CD4-positive, alpha-beta T cell treated with Interleukin-17A for 1 hour (primary cell): ENCODE measurements at places on chromosomes 5 and 9.
A peak's percentile ranks its signal among the peaks of the same experiment; 100 is the strongest.

DNA sequence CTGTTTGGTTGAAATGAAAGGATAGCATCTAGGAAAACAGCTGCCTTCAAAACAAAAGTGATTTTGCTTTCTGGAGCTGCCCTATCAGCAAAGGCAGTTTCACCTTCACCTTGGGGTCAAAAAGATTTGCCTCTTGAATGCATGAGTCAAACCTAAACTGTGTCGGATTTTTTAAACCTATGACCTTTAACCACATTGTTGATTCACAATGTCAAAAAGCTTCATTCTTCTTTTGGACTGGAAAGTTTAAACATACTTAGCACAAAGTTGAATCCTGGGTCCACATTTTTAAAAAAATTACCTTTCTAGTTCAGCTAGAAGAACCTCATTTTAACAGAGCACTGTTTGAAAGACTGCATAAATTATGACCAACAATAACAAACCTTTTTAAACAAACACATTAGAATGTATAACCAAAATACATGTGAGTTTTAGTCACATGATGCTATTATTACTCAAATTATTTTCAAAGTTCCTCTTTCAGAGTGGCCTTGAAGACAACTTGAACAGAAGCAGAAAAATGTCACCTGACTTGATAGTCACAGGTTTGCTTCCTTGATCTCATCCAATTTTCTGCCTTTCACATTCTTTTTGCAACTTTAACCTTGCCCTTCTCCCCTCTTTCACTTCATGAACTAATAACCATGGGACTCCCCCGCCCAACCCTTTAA, 109.7 kb upstream of the LHFPL2 start:
- DNase-seq = no peak

DNA sequence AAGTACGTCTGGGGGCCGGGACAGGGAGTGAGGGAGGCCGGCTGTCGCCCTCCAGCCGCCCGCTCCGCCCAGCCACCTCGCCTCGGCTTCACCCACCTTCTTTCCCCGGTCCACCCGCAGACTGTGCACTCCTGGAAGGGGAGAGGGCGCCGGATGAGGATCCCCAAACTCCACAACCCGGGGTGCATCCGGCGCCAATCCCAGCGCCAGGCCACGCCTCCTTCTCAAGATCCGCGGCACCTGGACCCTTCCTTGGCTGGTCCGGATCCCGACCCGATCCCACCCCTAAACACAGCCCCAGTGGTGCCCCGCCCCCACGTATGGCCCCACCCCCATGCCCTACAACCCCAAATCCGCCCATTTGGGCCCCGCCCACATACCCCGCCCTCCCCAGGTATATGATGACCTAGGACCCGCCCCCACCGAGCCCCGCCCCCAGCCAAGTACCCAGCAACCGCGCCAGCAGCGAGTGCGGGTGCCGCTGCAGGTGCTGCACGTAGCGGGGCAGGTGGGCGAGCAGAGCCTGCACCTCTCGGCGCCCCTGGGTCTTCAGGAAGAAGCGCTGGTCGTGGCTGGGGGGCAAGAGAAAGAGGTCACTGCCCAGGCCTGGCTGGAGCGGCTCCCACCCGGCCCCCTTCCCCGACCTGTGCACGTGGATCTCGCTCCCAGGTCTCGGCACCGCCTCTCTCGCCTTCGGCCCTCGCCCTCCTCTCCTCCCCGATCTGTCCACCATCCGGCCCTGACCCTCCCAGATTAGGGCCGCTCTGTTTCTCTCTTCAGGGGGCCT, 3.2 kb downstream of the PIP5KL1 start:
- peak; percentile 86 for DNase-seq

DNA sequence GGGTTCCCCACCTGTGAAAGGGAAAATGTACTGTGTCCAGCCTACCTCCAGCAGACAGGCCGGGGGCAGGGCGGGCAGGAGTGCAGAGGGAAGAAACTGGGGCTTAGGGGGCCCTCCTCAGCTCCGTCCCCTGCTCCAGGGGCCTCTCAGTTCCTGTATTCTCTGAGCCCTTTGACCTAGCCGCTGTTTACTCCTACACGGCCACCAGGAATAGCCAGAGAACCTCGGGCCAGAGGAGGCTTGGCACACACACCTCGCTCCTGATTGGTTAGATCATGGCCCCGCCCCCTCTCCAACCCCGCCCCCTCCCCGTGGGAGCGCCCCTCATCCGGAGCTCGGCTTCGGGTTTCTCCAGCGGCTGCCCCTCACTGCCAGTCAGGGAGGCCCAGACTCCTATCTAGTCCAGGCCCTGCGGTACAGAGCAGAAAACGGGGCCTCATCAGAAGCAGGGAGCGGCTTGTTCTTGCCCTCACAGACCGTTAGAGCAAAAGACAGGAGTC, 2.2 kb downstream of the ST6GALNAC6 start:
- peak; percentile 31 for DNase-seq

- no peak for DNase-seq
These were observed 101.4 kb upstream of the STC2 start for GRCh38 chr5:173429489-173430150.

- no peak for DNase-seq
These were observed 131.8 kb downstream of the GAPVD1 start for GRCh38 chr9:125393426-125393825.

DNA sequence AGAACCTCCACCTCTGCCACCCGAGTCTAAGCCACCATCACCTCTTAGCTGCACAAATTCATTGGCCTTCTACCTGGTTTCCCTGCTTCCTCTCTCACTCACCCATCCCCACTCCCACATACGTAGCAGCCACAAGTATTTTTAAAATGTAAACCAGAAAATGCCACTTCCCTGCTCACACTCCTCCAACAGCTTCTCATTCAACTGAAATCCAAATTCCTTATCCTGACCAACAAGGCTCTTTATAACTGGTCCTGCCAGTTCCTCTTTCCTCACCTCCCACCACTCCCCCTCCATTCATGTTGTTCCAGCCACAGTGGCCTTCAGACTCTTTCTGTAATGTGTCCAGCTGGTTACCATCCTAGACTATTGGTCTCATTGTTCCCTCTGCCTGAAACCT, 25.0 kb upstream of the PALM2AKAP2 start:
- DNase-seq = no peak

- no peak for DNase-seq
These were observed 1.7 kb upstream of the HTR1A start for GRCh38 chr5:63963926-63964325.

- DNase-seq = no peak
These were observed 9.8 kb upstream of the PRLR start for GRCh38 chr5:35239911-35240610.

- no peak for DNase-seq
These were observed 390.3 kb downstream of the CAAP1 start for GRCh38 chr9:26502311-26502710.

- no peak for DNase-seq
These were observed 36.2 kb downstream of the C5 start for GRCh38 chr9:121013911-121014310.

GRCh38 chr5:25056836-25057235, 412.1 kb upstream of the CDH10 start:
- no peak for DNase-seq

GRCh38 chr5:137672001-137672400, 63.9 kb downstream of the KLHL3 start:
- no peak for DNase-seq

- DNase-seq = no peak
These were observed 813.4 kb downstream of the TLE1 start for GRCh38 chr9:80875947-80876346.

GRCh38 chr5:72599519-72600370, 92.5 kb upstream of the ZNF366 start:
- no peak for DNase-seq

DNA sequence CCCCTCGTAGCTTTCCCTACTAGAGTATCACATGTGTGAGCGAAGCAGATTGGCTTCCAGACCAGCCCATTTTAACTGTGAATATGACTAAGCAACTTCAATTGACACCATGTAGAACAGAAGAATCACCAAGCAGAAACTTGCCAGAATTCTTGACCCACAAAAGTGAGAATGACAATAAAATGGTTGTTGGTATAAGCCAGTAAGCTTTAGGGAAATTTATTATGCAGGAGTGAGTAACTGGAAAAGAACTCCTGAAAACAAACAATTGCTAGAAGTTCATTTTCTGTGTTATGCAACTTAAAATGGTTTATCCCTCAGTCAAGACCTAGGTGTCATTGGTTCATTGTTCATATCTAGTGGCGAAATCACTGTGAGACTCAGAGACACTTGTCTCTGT, 303.1 kb downstream of the DMRT2 start:
- no peak for DNase-seq
